ENCODE measurements at places on chromosomes 2 and 18. TPM values are rescaled to one million over a fixed set of nuclear protein-coding genes. Genes with fewer than 3 reads are reported as not detected.

DNA sequence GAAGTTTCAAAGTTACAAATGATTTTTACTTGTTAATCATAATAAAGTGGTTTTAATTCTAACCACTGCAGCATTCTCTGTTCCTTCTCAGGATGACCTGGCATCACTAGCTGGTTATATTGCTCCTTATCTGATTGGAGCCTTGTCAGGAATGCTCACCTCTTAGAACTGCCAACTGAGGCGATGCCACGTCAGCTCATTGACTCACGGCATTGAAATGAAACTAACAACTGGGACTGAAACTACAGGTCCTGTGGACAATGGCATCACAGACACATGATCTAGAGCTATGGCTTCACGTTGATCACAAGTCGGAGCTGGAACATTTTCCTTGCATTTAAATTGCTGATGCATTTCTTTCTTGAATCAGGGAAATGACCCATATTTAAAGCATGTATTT is 54.9 kb upstream of the MAP2 start:
- peak; percentile 86 for DNase-seq

GRCh38 chr2:174846941-174847938 is 83.0 kb upstream of the CHRNA1 start:
- DNase-seq = no peak

DNA sequence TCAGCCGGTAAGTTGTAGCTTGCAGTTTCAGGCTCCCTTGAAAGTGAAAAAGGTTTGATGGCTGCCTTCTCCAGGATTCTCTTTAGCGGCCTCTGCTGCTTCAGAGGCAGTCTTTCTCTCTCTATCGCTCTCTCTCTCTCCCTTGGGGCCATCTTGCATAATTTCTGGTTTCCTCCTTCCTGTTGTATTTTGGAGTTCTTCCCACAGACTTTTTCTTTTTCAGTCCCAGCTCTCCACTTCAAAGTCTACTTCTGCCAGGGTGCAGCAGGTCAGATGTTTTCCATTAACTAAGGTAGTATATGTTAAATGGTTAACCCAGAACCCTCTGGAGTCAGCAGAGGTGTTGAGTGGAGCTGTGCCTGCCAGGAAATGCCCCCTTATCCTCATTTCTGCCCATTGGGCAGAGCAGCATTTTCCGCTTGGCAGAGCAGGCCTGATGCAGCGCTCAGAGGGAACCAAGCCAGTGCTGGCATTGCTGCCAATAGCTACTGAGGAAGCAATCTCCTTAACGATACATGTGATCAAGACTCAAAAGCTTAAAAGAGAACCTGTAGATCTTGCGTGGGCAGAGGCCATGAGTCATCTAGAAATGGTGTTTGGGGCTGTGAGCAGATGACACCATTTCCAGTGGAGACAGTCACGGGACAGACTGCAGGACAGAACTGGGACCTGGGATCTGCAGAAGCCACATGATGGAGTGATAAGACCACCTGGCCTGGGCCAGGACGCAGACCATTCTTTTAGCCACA is 20.8 kb downstream of the DBI start:
- peak; percentile 79 for DNase-seq

- no peak for DNase-seq
Measured at GRCh38 chr18:48554610-48555400, 16.0 kb downstream of the CTIF start.

GRCh38 chr2:226835420-226835795 is 446 bp upstream of the RHBDD1 start:
- DNase-seq = no peak

Gene PJVK
- not detected for polyA plus RNA-seq
